Gastroesophageal sphincter (tissue), 4 donors: ENCODE measurements at places on chromosomes 7 and 10.

DNA sequence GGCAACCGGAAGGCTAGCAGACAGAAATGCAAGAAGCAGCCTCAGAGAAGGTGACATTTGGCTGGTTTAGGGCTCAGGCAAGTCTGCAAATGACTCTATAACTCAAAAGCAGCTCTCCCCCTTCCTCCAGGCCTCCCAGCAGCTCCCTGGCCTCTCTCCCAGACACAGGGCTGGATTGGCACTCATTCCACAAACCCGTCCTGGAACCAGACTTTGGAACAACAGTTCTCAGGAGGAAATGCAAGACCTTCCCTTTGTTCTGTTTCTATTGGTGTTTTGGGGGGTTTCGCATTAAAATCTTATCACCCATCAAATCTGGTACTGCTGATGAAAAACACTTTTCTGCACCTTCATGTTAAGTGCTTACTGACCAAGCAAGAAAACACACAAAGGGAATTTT lies 40.3 kb upstream of the EFCAB10 start:
- ATAC-seq = peak; percentile 71

GRCh38 chr10:103622935-103623574 lies 129.6 kb downstream of the NEURL1 start:
- no peak for ATAC-seq

- peak; percentile 85 for ATAC-seq
Measured at GRCh38 chr7:149414745-149415390, 46.0 kb downstream of the ZNF777 start.

GRCh38 chr10:53904506-53905241 lies 896.4 kb downstream of the PCDH15 start:
- ATAC-seq = no peak

GRCh38 chr10:133419211-133419950 lies 5.0 kb downstream of the SPRN start:
- no peak for ATAC-seq

GRCh38 chr10:55631071-55631654 lies 729.9 kb downstream of the ZWINT start:
- peak; percentile 77 for ATAC-seq

GRCh38 chr10:128863823-128864405 lies 603.1 kb upstream of the MGMT start:
- ATAC-seq = no peak

- ATAC-seq = no peak
Measured at GRCh38 chr7:101468546-101469275, 106.0 kb downstream of the COL26A1 start.

GRCh38 chr7:80288175-80289122 lies 153.8 kb downstream of the GNAI1 start:
- no peak for ATAC-seq

- no peak for ATAC-seq
Measured at GRCh38 chr7:69104023-69104422, 494.3 kb upstream of the AUTS2 start.

DNA sequence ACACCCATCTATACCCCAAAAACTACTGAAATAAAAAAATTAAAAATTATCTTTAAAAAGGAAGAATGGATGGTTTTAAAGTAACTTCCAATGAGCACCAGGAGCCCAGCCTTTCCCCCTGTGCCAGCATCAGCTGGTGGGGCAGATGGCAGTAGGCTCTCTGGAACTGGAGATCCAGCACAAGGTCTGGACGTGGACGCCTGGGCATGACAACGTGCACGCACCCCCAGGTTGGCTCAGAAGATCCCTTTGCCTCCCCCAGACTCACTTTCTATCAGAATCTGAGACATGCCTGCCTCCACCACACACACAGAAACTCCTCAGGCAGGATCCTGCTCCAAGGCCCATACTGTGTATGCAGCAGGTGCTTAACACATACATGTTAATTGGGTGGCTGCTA lies 35.8 kb downstream of the TCERG1L start:
- ATAC-seq = no peak

GRCh38 chr10:13222566-13222965 lies 11.6 kb downstream of the UCMA start:
- no peak for ATAC-seq

DNA sequence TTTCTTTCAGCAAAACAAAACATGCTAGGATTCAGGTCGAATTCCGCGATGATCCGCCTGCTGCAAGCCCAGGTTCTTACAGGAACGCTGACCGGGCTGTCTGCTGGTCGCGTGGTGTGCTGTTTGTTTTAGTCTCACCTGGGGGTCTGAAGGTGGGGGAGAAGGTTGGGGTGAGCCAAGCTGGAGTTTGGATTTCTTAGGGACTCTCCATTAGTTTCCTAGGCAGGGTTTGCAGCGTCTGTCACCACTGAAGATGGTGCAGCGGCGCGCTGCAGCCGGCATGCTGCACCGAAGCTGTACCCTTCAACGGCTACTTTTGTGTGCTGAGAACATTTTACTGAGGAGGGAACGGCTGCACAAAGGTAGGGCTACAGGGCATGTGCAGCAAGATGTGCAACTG lies 48.7 kb downstream of the GCC1 start:
- no peak for ATAC-seq

DNA sequence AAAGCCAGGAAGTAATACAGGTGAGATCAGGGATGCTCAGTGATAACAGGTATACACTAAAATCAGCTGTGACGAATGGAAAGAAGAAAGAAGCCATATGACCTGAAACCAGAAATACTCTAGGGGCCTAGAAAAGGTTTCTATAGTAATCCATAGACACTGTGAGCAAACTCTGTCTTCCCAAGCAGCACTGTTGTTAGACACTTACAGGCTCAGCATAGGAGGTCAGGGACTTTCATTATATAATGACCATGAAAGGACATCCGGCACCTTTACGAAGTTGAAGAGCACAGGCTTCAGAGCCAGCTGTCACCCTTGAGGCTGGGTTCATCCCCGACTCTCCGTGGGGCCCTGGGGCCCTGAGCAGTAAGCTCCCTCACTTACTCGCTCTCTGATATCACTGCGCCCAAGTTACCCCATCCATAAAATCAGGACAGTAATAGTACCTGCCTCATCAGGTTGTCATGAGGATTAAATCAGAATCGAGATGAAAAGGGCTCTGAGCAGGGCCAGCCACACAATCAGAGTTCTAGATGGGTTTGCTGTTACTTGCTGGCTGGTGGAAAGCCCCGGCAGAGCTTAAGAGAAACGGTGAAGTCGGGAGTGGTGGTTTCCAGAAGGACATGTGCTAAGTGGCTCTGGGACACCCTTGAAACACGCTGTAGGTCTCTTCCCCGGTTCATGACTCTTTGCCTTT lies 79.5 kb downstream of the ITIH5 start:
- no peak for ATAC-seq

GRCh38 chr7:69677881-69678493 lies 79.7 kb downstream of the AUTS2 start:
- ATAC-seq = no peak

GRCh38 chr7:143396182-143396581 lies 12.5 kb downstream of the EPHA1 start:
- ATAC-seq = no peak

- ATAC-seq = no peak
Measured at GRCh38 chr7:2004841-2005725, 227.7 kb downstream of the MAD1L1 start.

GRCh38 chr10:115093776-115094408 lies 727 bp downstream of the ATRNL1 start:
- peak; percentile 12 for ATAC-seq

DNA sequence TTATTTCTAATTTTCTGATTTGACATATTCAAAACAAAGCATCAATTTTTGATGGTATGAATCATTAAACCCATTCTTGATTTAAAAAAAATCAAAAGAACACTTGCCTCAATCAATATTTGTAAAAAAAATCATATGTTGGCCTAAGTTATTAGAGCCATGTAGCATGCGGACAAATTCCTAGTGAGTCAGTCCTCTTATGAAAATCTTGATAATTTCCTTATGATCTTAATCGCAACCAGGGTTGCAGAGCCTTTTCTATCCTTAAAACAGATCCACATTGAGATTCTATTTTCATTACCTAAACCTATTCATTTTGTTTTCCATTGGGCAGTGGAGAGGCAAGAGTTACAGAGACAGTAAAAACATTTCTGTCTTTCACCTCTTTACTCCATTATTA lies 203.2 kb downstream of the ARL4A start:
- ATAC-seq = no peak

GRCh38 chr7:93092757-93093370 lies 24.9 kb downstream of the SAMD9 start:
- no peak for ATAC-seq

DNA sequence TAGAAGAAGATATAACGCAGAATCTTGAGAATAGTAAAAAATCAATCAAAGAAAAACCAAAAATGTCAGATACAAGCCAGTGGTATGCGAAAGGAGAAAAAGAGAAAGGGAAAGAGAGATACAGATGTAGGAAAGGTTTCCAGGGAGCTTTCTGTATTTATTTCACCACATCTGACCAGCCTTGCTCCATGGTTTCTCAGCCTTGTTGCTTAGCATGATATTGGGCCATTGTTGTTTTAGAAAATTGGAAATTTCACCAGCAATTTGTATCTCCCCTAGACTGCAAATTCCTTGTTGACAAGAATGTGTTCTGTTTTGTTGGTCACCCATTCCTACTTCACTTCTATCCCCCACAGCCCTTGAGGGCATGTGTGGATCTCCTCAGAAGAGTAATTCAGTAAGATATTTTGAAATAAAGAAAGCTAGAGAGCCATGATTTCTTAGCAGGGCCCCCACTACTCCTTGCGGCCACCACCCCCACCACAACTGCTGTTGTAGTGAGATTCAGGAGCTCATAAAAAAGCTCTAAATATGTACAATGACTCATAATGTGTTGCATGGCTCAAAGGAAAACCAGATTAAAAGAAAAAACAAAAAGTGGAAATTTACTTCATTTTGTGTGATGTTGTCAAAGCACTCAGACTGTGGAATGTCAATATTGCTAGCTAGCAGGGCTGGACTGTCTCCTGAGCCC lies 138.7 kb downstream of the CHRM2 start:
- ATAC-seq = no peak

DNA sequence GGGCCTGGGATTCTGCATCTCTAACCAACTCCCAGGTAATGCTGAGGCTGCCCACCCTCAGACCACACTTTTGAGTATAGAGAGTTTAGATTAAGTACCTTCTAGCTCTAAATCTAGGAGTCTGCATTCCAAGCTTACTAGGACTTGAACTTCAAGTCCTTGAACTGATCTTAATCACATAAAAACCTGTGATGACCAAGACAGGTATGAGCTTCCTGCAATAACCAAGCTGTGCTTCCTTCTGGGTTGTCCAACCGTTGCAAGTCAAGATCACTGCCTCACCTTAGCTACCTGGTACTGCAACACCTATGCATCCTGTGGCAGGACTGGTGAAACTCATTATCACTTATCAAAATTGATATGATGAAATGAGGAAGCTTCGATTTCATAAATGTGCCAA lies 32.9 kb upstream of the RAPGEF5 start:
- ATAC-seq = no peak

- ATAC-seq = no peak
Measured at GRCh38 chr10:43012578-43012977, 64.3 kb upstream of the RET start.

GRCh38 chr7:47000561-47000960 lies 581.4 kb downstream of the TNS3 start:
- ATAC-seq = no peak

- no peak for ATAC-seq
Measured at GRCh38 chr7:92560602-92561001, 29.6 kb downstream of the FAM133B start.

GRCh38 chr10:26335574-26336093 lies 102.5 kb upstream of the APBB1IP start:
- ATAC-seq = no peak

DNA sequence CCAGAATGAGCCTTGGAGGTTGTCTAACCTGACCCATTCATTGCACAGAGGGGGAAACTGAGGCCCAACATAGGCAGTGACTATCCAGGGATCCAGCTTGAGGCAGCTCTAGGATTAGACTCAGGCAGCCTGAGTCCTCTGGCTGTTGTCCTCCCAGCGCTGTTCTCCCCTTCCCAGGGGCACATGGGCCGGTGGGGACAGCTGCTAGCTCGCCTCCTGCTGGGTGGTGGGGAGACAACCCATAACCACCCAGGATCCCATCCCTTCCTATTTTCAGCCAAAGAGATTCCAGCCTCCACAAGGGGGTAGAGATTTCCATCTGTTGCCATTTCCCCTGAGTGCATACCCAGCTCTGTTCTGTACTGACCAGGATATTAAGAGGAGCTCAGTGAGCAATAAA lies 145.1 kb upstream of the GPR26 start:
- ATAC-seq = no peak

DNA sequence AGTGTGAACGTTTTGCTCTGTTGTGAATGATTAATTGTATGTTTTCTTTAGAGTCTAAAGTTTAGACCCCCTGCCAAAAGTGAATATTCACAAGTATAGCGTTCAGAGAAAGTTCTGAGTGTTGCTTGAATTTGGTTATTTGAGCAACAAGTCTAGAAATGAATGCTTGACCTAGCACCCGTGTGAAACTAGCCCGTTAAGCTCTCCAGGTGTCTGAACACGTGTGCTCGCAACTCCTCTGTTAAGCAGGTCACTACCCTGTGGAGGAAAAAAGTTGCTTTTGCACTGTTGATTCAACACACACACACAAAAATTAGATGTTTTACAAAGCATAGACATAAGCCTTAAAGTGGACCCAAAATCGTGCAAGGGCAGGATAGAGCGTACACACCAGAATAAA lies 78.6 kb upstream of the SAMD8 start:
- no peak for ATAC-seq

GRCh38 chr10:48913674-48914073 lies 26.0 kb downstream of the LRRC18 start:
- ATAC-seq = no peak

DNA sequence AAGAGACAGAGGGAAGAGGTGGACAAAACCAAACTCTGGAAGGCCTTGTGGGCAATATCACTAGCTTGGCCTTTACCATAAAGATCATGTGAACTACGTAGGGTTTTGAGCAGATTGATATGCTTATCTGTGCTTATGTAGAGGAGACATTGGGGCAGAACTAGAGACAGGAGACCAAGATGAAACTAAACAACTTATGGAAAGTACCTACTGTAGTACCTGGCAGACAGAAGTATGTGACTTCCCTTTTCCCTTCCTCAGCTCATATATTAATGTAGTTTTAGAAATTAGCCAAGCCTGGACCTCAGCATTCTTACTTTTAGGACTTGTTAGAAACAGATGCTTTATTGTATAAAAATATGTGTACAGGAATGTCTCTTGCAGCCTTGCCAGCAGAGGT lies 14.0 kb upstream of the IL6 start:
- ATAC-seq = no peak

DNA sequence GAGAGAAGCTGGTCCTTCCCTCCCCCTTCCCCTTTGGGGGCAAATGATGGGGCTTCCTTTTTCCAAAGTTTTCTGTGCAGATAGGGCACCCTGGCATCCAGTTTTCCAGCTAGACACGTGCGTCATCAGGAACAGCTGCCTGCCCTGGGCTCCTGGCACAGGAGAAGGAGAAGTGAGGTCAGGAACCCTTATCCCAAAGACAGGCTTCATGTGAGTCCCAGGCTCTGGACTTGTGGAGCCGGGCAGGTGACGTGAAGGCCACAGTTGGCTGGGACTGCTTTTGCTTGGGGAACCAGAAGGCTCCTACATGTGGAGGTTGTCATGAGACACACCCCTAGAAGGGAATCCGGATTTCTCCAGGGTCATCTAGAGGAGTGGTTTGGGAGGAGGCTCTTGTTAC lies 66.5 kb downstream of the RBM20 start:
- ATAC-seq = no peak

GRCh38 chr10:19816411-19817230 lies at the start of gene PLXDC2:
PLXDC2 (plus strand) TSS chr10:19816432.
- ATAC-seq = peak; percentile 36
